Naive thymus-derived CD8-positive, alpha-beta T cell (primary cell): ENCODE measurements at places on chromosomes 6 and 20.
A peak's percentile ranks its signal among the peaks of the same experiment; 100 is the strongest.

GRCh38 chr6:121881974-121882667, 446.7 kb downstream of the GJA1 start:
- DNase-seq, result no peak

GRCh38 chr20:4781211-4781610, 59.5 kb downstream of the PRND start:
- no peak for DNase-seq

- DNase-seq, result peak; percentile 53
These were observed 123.5 kb downstream of the GRM4 start for GRCh38 chr6:34022250-34022872.

DNA sequence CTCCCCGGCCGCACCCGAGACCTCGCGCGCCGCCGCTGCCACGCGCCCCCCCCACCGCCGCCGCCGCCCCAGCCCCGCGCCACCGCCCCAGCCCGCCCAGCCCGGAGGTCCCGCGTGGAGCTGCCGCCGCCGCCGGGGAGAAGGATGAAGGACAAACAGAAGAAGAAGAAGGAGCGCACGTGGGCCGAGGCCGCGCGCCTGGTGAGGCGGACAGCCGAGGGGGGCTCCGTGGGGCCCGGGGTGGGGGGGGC, 426 bp downstream of the ASXL1 start:
- DNase-seq, result no peak

- DNase-seq, result no peak
These were observed 177.7 kb upstream of the MCHR2 start for GRCh38 chr6:100171533-100172321.

DNA sequence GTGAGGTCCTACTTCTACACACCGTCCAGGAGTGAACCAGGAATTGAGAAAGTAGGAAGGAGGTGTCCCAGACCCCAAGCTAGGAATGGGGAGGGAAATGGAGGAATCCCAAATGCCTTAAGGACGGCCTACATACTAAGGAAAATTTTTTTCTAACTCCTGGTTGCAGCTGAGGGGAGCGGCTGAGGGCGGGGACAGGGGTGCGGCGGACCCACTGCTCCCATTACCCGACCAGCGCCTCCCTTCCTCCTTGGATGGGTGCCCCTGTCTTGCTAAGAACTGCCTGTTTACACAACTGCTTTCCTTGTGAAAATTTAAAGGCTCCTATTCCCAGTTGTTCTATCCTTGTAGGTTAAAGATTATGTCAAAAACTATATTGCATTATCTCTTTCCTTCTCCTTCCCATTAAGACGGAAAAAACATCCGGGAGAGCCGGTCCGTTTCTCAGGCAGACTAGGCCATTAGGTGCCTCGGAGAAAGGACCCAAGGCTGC, 699 bp upstream of the HSPA1B start:
- no peak for DNase-seq

DNA sequence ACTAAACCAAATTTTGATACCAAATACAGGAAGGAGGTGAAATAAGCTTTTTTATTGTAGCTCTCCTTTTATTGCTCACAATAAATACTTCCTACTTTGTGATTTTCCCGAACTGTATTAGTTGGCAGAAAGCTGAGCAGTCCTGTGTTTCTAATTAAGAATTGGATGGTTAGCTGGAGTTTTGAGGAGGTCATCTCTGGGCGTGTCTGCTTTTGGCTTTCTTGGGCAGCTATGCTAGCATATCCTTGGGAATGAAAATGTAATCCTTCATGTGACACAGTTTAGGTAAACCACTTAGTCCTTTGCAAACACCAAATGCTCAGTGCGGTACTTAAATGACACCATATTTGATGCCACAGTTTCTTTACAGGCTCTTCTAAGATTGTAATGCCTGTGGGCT, 67.5 kb downstream of the MTHFD1L start:
- no peak for DNase-seq

DNA sequence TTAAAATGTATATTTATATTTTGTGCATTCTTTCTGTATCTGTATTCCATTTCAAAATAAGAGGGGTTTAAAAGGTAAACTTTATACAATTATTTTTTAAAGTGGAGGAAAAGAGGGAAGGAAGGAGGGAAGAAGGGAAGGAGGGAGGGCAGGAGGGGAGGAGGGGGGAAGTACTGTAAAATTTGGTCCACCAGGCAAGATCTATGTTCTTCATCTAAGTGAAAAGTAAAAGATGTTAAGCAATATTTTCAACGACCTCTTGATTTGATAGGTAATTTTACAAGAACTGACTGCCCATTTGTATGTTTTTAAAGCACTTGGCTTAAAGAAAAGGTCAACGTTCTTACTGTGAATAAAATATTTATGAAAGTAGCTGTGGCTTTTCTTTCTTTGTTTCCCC, 29.8 kb upstream of the PCSK2 start:
- no peak for DNase-seq

DNA sequence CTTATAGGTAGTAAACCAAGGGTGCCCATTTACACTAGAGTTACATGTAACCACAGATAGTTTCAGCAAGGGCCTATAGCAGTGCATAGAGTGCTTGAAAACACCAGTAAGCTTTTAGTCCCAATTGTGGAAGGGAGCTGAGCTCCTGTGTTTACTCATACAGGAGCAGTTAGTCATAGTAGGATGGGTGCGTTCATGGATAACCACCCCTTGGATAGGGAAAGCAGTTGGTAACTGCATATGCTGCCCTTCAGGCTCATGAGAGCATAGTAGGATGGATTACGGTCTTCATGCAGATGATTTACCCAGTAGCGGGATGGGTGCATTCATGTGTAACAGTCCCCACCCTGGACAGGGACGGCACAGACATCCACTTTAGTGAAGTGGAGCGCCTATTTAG, 45.1 kb downstream of the OR2B6 start:
- no peak for DNase-seq

DNA sequence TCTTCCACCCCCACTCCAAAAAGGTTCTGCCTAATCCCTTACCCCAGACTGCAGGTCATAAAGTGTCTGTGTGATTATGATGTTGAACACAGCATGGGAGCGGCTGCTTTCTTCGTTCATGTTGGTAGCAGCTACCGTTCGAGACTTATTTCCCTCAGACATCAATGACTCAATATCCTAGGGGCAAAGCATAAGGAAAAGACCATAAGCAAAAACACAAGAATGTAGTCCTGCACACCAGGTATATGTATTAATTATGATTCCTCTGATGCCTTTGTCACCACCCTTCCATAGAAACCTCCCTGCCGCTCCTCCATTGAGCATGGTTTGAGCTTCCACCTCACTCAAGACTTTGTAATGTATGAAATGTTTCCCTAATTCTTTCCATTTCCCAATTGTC, 137.2 kb downstream of the KIF13A start:
- no peak for DNase-seq

DNA sequence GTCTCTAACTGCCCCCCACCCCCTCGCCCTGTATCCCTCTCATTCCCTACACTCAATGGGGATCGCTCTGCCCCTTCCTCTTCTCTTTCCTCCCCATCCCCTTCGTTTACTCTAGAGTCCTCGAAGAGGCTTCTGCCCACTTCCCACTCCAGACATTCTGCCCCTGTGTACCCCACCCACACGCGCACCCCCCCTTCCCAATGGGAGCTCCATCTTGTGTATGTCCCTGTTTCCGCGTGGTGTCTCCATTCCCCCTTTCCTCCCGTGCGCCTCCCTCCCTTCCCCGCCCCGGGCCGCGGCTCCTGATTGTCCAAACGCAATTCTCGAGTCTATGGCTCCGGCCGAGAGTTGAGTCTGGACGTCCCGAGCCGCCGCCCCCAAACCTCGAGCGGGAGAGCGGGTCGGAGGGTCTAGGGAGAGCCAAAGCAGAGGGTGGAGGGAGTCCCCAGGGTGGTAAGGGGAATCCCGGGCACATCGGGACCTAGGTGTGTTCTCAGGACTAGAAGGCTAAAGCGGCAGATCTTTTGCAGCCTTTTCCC, 679 bp upstream of the RING1 start:
- DNase-seq, result no peak

DNA sequence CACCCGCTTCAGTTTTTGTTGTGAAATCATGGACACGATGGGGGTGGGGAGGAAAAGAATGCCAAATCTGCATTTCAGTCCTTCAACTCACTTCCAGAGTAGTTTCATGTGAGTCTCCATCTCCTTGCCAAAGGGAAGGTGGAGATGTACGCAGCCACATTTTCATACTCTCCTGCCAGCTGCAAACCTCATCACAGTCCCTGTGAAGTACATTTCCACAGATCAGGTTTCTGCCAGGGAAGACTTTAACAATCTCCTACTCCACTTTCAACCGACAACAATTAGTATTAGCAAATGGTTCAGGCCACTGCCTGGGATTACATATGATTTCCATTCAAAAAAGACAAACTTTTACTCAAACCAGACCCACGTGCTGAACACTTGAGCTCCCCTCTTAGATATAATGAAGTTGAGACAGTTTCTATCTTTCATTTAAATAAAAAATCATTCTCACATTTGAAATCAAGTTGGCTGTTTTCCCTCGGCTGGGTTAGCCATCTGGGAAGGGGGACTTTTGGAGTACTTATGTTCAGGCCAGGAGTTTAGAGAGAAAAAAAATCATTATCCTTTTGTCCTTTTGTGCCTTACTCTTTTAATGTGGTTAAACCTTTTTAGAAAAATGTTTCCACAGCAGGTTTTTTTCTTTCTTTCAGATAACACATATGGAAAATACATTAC, 51.0 kb upstream of the CEP162 start:
- DNase-seq, result no peak
